ENCODE measurements at places on chromosomes 3 and 15.

DNA sequence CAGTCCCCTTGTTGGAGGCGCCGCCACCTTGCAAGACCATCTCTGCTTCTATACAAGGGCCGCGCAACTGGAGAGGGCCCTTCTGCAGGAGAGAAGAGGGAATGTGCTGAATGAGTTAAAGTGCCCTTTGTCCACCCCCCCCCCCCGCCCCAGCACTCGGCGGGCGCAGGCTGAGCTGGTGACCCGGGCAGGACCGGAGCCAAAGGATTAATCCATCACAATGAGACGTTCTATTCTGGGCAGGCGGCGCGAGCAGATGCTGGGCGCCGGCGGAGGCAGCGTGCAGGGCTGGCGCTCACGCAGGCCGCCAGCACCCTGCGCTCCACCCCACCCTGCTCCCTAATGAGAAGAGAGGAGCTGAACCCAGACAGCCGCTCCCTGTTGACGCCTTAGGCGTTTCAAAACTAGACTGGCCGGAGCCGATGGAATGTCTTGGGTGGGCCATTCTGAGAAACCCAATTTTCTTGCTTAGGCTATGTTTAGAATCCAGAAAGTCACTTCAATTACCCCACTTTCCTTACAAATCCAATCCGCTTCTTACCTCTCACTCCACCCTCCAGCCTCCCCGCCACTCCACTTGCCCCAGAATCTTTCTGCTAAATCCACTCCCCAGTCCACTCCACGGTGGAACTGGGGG lies 32.9 kb downstream of the GJD2 start:
- DNase-seq = no peak

DNA sequence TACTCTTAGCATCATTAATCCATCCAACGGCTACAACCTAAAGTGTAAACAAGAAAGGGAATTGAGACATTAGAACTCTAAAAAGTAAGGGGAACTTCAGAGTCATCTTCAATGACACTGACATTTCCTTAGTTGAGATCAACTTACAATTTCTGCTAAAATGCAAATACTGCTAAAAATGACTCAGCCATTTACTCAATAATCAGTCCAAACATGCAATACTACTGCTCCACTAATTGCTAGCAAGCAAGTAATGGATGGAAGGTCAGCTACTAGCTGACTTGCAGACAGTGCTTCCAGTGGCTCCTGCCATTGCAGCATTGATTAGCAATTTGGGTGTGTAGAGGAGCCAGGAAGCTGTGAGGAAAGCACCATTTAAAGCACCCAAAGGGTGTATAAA lies 28.4 kb downstream of the CD200R1L start:
- DNase-seq = no peak

GRCh38 chr15:31045606-31046005 lies 54.2 kb upstream of the MTMR10 start:
- DNase-seq = no peak

GRCh38 chr3:23611737-23612295 lies 193.9 kb upstream of the UBE2E1 start:
- DNase-seq = no peak

DNA sequence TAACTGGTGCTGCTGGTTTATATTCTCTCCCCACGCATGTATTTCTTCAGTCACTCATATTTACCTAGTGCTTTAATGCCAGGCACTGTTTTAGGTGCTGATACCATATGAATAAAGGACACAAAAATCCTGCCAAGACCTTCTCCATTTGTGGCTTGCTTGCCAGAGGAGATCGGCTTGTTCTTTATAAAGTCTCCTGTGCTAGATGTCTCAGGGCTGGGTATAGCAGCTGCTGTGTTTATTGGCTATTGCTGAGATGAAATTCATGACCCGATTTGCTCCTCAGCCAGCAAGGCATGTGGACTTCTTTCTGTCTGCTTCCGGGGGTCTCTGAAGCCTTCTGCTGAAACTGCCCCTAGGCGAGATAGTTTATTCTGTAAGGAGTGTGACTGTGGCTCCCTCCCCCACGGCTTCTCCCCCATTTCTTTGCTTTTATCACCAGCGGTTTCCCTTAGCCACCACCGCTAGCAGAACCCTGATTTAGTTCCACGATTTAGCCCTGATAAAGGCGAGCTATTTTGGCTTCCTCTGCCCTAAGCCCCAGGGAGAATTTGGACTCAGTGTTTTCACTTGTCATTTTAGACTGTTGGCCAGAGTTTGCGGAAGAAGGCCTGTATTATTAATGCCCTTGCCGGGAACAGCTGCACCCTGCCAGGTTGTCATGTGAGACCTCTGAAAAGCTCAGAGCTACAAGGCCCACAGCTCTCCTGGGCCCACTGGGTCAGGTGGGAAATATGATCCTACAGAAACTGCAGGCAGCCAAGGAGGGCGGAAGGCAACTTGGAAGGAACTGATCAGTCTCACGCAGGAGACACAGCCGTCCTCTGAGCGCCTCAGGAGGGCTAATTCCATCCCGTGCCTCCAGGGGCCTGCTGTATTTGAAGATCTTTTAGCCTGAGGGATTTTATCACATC lies 46.8 kb downstream of the ST6GAL1 start:
- DNase-seq = no peak

GRCh38 chr15:86870846-86871245 lies 791.2 kb downstream of the AGBL1 start:
- no peak for DNase-seq

DNA sequence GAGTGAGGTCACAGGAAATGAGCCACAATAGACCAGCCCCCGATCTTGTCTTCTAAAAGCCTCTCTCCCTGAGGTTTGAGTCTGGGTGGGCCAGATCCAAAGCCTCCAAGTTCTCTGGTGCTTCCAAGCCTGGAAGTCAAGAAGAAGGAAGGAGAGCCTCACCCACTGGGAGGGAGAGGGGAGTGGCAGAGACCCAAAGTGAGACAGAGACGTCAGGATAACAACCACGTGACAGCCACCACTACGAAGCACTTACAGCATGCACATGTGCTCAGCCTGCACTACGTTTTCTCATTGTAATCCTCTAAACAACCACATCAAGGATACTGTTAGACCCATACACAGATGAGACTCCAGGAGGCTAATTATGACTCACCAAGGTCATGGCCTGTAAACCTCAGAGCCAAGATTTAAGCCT lies 197.3 kb upstream of the LINGO1 start:
- DNase-seq = no peak

DNA sequence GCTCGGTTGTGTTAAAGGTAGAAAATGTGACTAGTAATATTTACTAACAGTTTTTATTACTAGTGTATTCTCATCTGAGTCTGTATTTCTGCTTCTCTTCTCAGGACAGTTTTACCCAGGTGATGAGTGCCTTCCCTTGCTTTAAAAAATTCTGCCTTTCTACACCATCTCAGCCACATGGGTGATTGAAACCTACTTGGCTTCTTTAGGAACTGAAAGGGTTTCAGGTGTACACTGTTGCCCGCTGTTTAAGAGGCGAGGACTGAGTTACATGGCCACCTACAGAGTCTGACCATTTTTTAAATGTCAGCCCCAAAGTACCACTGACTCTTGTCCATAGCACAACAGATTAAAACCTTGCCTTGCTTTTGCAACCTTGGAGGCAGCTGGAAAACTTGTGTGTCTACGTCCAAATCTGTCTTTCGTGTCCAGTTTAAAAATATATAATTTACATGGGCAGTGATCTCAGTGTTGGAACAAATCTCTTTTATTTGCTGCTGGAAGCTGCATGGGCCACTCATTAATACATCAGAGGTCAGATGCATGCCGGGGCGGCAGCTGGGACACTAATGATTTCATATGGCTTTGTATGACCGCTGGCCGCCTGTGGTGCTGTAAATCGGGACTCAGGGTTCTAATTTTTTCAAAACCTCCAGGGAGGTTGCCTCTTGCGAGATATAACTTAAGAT lies 44.6 kb downstream of the TRIM71 start:
- no peak for DNase-seq

DNA sequence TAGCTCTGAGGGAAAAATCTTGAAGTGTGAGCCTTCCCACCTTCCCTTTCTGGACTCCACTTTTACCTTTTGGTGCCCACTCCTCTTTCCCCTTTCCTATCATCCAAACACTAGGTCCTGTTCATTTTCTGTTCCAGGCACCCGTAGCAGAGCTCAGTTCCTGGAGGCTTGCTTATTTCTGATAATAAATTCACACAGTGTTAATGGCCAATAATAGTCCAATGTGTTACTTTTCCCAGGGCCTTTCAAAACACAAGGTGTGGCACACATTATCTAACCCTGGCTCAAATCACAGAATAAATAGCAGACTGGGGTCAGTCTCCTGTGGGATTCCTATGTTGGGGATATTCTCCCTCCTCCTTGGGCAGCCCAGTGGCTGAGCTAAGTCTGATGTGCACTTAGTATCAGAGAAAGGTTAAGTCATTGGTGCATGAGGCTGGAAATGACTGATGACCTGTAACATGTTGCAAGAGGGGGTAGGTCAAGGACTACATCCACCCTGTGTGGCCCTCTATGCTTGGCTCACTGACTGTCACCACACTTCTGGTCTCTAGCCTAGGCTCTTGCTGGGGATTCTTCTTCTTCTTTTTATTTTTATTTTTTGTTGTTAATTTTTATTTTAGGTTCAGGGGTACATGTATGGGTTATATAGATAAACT lies 43.7 kb upstream of the ROPN1 start:
- no peak for DNase-seq

- peak; percentile 30 for DNase-seq
Observed at GRCh38 chr3:168047190-168047795, 48.4 kb downstream of the GOLIM4 start.

DNA sequence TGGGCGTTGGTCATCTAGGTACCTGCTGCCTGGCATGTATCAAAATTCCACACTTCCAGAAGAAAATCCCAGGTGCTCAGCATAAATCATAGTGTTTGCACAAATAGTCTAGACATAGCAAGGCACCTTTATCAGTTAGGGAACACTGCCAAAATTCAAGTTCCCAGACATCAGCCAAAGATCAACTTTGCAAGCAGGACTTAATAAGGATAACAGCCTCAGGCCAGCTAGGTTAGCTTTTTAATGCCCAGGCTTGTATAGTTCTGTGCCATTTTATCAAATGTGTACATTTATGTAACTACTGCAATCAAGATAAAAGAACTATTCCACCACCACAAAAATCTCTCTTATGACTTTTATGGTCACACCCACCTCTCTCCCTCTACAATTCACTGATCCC lies 30.7 kb downstream of the DZIP3 start:
- DNase-seq = no peak

GRCh38 chr3:73884361-73884760 lies 259.6 kb upstream of the PDZRN3 start:
- DNase-seq = no peak

DNA sequence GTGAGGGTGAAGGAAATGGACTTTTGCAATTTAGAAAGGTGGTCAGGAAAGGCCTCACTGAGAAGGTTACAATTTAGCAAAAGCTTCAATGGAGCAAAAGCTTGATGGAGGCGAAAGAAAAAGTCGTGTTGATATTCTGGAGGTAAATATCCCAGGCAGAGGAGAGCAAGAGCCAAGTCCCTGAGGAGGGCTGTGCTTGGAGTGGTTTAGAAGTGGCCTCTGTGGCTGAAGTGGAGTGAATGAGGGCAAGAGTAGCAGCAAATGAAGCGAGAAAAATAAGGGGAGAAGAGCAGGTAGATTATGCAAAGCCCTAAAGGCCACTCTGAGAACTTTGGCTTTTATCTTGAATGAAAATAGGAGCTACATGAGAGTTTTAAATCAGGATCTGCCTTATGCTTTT lies 54.1 kb downstream of the GUCA1C start:
- no peak for DNase-seq

DNA sequence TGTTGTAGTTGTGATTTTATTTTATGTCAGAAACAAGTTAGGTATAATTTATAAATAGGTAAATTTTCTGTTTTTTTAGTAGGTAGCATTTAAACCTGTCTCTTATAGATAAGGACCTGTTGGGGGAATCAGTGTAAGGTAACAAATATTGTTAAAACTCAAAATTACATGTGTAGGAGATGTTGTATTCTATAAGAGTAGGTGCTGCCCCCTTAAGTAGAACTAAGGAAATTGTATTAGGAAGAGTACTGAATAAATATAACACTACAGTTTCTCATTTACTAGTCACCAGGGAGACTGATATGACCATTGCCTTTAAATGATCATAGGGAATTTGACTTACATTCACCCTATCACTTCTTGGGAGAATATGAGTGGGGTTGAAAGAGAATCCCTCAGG lies 31.2 kb downstream of the SLC25A36 start:
- peak; percentile 27 for DNase-seq

DNA sequence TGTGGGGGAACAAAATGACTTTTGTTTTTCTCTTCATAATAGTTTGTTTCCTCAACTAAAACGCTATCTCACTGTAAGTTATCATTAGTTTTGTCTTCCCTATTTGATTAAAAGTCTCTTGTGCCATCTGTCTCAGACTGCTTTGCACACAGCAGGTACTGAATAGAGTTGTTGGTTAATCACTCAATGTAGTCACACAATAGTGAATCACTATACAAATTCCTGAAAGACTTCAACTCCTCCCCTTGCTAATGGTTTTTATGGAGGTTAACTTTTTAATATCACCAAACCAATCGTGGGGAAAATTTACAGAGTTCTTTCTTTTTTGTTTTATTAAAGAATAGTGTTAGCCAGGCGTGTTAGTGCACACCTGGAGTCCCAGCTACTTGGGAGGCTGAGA lies 2.6 kb upstream of the NGLY1 start:
- DNase-seq = no peak

GRCh38 chr3:188232656-188233055 lies 78.7 kb downstream of the LPP start:
- no peak for DNase-seq

DNA sequence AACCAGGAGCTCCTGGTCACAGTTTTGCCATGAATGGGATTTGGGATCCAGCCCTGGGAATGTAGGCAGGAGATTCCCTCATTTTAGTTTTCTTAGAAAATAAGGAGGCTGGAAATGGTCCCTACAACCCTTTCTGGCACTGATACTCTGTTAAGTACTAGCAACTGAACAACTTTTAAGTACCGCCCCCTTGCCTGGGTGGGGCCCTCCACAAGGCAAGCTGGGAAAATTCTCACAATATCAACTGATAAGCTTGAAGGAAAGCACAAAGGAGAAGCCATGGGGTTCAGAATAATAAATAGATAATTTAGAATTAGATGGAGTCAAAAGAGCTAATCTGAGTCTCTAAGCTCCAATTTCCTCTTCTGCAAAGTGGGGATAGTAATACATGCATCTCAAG lies 4.2 kb upstream of the DGKG start:
- DNase-seq = no peak

DNA sequence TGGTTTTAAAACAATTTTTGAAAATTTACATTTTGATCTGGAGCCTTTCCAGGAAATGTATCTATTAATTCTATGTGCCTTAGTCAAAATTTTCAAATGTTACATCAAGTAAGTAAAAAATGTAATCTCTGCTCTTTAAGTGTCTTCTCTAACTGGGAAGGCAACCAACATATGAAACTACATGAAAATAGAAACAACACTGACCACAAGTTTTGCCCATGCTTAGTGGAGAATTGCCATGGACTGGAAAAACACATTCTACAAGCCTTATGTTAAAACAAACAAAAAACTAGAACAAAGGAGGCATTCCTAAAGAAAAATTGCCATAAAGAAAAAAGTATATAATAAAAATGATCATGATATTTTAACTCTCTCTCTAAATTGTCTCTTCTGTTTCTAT lies 75.9 kb upstream of the SPRED1 start:
- no peak for DNase-seq
